ACHN (cell line): ENCODE measurements at places on chromosomes 13 and 19.

DNA sequence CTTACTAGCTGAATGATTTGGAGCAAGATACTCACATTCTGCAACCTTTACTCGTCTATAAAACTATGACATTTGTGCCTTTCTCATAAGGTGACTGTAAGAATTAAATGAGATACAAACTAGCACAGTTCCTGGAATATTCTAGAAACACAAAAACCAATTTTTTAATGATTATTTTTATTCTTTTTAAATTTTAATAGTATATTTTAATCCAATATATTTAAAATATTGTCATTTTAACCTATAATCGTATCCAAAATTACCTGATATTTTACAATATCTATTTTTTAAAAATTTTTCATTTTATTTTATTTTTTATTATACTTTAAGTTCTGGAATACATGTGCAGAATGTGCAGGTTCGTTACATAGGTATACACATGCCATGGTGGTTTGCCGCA, 238.1 kb downstream of the OLFM4 start:
- DNase-seq, result no peak

DNA sequence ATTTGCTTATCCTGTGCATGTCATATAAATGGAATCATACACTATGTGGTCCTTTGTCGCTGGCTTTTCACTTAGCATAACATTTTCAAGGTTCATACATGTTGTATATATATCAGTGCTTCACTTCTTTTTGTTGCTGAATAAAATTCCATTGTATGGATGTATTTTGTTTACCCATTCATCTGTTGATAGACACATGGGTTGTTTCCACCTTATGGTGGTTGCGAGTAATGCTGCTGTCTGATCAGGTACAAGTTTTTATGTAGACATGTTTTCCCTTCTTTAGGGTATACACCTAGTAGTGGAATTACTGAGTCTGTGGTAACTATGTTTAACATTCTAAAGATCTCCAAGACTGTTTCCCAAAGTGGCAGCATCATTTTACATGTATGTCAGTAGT, 102.5 kb downstream of the RNF17 start:
- no peak for DNase-seq

GRCh38 chr13:37954191-37954590, 84.6 kb upstream of the TRPC4 start:
- DNase-seq, result no peak

DNA sequence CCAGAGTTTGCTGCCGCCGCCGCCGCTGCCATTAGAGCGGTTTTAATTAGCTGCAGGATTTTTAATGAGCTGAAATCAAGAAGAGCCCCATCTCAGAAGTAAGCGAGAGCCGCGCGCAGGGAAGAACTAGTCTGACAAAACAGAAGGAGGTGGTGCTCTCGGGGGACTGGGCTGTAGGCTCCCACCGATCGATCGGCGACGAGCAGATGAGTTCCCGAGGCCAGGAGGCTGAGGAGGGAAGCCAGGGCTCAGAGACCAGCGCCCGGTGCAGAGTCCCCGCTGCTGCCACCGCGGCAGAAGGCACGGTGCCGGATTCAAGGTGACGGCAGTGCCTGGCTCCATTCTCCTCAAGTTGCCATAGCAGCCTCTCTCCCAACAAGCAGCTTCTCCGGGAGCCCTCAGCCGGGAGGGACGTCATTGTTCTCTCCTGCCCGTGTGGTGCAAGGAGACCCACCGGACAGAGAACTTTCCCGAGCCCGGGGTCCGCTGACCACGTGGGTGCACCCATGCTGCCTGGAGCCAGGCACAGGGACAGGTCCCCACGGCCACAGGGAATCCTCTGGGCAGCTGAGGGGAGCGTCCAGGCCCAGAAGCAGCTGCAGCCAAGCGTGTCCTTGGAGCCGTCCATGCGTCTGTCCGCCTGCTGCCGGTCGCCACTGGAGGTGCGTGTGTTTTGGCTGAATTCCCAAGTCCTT, 62.9 kb downstream of the CHST8 start:
- DNase-seq, result no peak

DNA sequence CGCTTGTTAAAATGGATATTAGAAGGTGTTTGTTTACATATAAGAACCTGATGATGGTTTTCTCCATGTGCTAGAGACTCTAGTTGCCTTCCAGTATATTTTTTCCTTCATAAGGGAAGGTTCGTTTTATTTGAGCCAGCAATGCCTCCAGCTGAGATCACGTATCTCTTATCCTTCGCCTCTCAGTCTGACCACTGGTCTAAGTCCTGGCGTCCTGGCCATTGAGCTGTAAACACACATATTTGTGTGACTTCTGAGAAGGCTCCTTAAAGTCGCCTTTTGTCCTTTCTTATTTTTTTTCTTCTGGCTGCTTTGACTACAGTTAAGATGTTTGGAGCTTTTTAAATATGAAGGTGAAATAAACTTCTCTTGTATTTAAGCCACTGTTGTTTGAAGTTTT, 23.7 kb upstream of the GPR183 start:
- DNase-seq, result no peak

- DNase-seq, result no peak
These were observed 523.2 kb downstream of the KLF12 start for GRCh38 chr13:73610799-73611592.

- DNase-seq, result no peak
These were observed 36.2 kb upstream of the SLC46A3 start for GRCh38 chr13:28754698-28755545.

DNA sequence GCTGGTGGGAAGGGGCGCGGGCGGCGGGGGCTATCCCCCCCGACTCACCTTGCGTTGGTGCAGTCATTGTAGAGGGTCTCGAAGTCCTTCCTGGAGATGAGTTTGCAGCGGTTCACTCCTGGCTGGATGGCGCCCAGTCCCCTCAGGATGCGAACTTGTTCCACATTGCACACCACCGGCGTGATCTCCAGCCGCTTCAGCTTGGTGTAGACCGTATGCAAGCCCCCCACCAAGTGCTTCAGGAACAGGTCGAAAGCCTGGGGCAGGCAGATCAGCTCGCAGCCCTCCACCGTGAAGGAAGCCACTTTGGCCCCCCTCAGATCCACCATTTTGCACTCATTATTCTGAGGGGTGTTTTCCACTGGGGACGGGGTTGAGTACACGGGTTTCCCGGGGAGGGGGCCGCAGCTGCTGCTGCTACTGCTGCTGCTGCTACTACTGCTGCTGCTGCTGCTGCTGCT, 1.1 kb downstream of the DACH1 start:
- no peak for DNase-seq

- peak; percentile 31 for DNase-seq
These were observed 7.5 kb downstream of the PLA2G4C start for GRCh38 chr19:48102870-48103751.

GRCh38 chr13:23613596-23613995, 43.4 kb downstream of the TNFRSF19 start:
- no peak for DNase-seq

GRCh38 chr19:48862827-48863226, 5.6 kb downstream of the PLEKHA4 start:
- no peak for DNase-seq

DNA sequence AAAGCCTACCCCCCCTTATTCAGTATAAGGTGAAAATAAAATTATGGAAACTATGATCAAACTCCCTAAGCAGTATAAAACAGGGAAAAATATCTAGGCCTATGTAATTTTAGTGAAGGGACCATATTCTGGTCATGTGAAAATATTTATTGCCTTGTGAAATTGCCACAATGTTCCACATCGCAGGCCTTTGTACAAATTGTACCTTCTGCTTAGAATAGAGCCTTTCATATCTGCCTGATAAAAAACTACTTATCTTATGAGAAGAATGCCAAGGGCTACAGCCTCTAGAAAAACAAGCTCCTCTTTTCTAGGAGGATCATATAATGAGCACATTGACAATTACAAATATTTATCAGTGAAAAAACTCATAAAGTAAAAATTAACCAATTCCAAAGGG, 1280.0 kb downstream of the EFNB2 start:
- no peak for DNase-seq

DNA sequence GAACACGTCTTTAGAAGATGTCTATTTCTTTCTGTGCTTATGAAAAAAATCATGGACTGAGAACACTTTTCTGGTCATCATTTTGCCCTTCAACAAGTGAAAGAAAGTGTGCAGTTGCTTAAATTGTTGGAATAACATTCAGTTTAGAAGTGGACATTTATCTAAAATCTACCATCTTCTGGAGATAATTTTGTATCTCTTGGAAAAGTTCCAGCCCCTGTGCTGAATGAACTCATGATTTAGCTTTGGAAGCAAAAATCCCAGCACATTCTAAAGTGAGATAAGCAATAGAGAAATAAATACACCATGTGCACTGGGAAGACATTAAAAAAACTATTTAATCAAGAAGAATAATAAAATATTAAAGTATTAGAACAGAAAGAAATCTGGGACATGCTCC, 1420.8 kb upstream of the SLC10A2 start:
- no peak for DNase-seq

DNA sequence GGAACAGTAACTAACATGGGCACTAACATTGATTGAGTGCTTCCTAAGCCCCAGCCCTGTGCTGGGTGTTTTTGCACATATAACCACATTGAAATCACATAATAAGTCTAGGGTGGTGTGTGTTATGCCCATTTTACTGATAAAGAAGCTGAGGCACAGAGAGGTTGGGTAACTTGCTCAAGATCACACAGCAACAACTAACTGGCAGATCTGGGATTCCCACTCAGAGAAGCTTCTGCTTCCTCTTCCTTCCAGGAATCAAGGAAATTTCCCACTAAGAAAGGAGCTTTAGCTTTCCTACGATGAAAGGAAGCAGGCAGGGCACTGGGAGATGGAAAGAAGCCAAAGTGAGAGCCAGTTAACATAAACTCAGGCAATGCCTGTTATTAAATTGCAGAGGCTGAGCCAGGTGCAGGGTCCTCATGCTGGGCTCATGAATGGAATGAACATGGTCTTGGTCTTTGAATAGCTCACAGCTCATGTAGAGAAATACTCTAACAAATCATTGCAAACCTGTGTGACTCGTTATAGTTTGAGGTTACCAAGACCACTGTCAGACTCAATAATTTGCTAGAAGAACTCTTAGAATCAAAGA, 10.1 kb downstream of the SSC5D start:
- DNase-seq, result no peak

DNA sequence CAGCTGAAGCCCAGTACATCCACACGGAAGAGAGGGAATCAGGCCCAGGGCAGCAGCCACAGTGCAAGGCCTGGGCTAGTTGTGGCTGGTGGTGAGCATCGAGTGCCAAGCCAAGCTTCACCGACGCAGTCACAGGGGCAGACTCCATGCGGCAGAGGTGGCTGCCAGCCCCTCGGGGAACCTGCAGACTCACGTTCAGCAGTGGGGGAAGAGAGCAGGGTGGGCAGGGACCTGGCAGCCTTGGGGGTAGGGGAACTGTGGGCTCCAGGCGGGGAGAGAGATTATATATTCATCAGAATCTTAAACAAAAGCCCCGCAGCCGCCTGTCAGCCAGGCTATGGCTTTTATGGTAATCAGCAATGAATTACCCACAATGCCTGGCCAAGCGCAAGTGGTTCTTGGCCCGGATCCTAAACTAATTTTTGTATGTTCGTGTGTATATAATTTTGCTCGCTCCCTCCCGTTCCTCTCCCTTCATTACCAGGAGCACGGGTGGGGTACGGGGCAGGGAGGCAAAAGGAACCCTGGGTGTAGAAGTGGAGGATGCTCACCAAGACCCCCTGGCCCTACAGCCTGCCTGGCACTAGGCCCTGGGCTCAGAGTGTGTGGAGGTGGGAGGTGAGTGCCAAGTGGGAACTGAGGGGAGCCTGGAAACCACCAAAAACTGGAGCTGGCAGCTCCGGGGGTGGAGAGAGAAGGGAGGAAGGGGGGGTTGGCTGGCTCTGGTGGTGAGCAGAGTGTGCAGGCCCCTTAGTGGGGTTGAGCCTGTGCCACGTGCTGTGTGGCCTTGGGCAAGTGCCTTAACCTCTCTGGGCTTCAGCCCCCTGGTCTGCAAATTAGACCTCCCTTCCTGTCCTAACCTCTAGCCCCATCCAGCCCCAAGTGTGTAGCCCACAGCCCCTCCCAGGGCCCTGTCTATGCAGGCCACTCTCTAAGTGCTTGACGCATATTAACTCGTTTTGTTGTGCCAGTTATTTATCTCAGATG, 31.9 kb downstream of the PTPRS start:
- no peak for DNase-seq

GRCh38 chr19:47697863-47698609, 15.2 kb upstream of the EHD2 start:
- DNase-seq, result peak; percentile 74

DNA sequence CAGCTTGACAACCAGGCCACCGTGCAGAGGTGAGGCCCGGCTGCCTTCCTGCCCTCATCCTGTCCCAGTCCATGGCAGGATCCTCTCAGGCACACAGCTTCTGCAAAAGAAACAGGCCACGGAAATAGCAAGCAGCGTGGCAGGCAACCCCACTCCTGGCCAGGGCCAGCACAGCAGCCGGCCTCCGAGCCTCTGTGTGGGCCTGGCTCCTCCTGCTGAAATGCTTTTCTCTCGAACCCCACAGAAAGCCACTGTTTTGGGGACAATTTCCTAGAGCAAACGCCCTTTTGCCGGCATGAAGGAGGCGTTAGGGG, 39.5 kb upstream of the F7 start:
- no peak for DNase-seq

DNA sequence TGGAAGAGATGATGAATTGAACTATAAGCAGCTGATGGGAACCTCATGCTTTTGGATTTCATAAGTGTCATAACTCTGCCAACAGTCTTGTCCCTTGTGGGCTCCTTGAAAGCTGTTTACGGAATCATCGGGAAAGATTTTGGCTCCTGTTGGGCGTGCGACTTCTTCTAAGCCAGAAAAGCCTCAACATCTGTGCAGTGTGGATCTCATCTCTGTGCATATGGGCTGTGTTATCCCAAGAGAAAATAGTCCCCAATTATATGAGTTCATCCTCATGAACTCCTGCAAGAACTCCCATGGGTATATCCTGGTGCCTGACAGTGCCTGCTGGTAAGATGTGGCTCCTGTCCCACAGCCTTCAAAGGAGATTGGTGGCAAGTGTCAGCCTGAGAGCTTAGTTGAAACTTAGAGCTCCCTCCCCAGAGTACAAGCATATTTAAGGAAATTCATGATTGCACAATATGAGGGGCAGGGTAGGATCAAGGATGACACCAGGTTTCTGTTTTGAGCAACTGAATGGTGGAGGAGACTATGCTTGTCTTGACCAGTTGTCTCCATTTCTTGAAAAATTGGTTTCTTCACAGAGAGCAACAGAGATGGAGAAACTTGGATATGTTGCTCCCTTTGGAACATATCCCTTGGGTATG, 243.5 kb downstream of the ITGBL1 start:
- no peak for DNase-seq

GRCh38 chr19:4732680-4733114, 9.1 kb upstream of the DPP9 start:
- peak; percentile 56 for DNase-seq
